ENCODE measurements at places on chromosomes 3 and 15. TPM values are rescaled to one million over a fixed set of nuclear protein-coding genes. Genes with fewer than 3 reads are reported as not detected.
A peak's percentile ranks its signal among the peaks of the same experiment; 100 is the strongest.

The CIP2A gene
- total RNA-seq, result 4.1 TPM

The GOLGA8J gene
- not detected for total RNA-seq

DNA sequence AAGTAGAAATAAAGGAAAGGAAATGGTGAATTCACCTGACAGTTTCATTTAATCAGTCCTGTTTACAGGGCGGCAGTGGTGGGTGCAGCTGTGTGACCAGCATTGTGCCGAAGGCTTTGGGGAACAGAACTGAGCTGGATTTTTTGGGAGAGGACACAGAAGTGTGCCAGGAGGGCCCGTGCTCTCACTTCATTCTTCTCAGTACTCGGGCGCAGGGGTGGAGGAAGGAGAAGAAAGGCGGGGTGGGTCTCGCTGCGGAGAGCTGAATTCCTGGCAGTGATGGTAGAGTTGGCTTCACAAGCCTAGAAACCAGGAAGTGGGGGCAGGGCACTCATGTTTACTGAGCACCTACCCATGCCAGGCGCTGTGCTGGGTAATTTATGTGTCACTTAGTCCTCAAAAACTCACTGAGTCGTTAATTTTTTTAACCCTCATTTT lies 64.6 kb downstream of the CRTC3 start:
- no peaks in the 10 kb centered on the region for H3K36me3 ChIP-seq
- no peak overlapping the region for H3K27ac ChIP-seq
- no peak for DNase-seq
- H3K4me3 ChIP-seq, result no peak overlapping the region

- no peak overlapping the region for H3K4me3 ChIP-seq
- H3K27ac ChIP-seq, result no peak overlapping the region
- DNase-seq, result no peak
- peaks cover 8% of the 10 kb centered on the region for H3K27me3 ChIP-seq
- no peaks in the 10 kb centered on the region for H3K36me3 ChIP-seq
- H3K4me1 ChIP-seq, result no peaks in the 10 kb centered on the region
Observed at GRCh38 chr3:38740537-38740936, 75.5 kb downstream of the SCN10A start.

- H3K4me3 ChIP-seq, result no peak overlapping the region
- DNase-seq, result no peak
- peaks cover 33% of the 10 kb centered on the region for H3K27me3 ChIP-seq
Observed at GRCh38 chr15:69532066-69532465, 79.4 kb downstream of the RPLP1 start.

The IGSF10 gene
- 0.18 TPM for total RNA-seq

- no peaks in the 10 kb centered on the region for H3K36me3 ChIP-seq
- peak; percentile 31 for DNase-seq
- no peaks in the 10 kb centered on the region for H3K4me1 ChIP-seq
- H3K27ac ChIP-seq, result no peak overlapping the region
Observed at GRCh38 chr3:24490151-24490550, 4.5 kb downstream of the THRB start.

The PROS1 gene
- total RNA-seq, result 48.6 TPM

DNA sequence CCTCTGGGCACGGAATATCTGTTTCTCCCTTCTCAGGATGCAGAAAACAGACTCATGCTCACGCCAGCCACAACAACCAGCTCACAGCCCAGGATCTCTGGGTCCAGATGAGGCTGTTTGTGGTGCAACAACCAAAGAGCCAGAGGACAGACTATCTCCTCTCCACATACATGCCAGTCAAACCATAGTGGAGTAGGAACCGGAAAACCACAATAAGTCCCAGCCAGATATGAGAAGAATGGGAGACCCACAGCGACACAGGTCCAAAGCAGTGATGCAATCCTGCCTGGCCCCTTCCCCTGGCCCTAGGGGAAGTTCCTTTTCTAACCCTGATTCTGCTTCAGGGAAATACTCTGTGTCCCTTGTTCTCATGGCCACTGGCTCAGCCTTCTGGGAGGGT lies 27.6 kb downstream of the MEX3B start:
- DNase-seq, result no peak
- H3K4me1 ChIP-seq, result no peaks in the 10 kb centered on the region
- H3K27me3 ChIP-seq, result no peaks in the 10 kb centered on the region
- H3K4me3 ChIP-seq, result no peak overlapping the region

GRCh38 chr3:30550246-30550645 lies 56.2 kb upstream of the TGFBR2 start:
- H3K27ac ChIP-seq, result no peak overlapping the region
- no peaks in the 10 kb centered on the region for H3K4me1 ChIP-seq
- no peaks in the 10 kb centered on the region for H3K27me3 ChIP-seq
- no peak overlapping the region for H3K4me3 ChIP-seq
- no peaks in the 10 kb centered on the region for H3K36me3 ChIP-seq

The EXD1 gene
- not detected for total RNA-seq

The ZIC1 gene
- not detected for total RNA-seq

The AMT gene
- total RNA-seq, result 67.2 TPM

GRCh38 chr15:86855307-86856291 lies 775.9 kb downstream of the AGBL1 start:
- H3K27me3 ChIP-seq, result no peaks in the 10 kb centered on the region
- no peaks in the 10 kb centered on the region for H3K36me3 ChIP-seq
- DNase-seq, result no peak
- no peak overlapping the region for H3K27ac ChIP-seq
- H3K4me1 ChIP-seq, result peaks cover 21% of the 10 kb centered on the region

The GHRL gene
- total RNA-seq, result not detected

DNA sequence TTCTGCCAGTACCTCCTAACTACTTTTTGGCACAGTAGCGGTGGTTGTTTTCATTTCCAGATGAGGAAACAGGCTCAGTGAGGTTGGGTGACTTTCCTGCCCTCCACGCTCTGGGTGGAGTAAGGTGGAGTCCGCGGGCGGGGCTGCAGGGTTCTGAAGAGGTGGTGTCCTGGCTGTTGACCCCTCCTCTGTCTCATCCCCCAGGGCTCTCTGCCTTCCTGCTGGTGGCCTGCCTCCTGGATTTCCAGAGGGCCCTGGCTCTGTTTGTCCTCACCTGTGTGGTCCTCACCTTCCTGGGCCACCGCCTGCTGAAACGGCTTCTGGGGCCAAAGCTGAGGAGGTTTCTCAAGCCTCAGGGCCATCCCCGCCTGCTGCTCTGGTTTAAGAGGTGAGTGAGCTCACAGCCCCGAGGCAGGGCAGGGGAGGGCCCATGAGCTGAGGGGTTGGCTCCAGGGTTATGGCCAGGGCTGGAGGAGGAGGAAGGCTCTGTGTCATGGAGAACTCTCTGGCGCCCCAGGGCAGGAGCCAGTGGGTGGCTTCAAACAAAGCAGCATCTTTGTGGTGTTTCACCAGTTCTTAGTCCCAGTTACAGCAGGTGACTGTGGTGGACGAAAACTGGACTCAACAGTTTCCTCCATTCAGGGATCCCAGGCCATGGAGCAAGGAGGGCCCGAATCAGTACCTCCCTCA lies 10.4 kb downstream of the SLC28A1 start:
- no peaks in the 10 kb centered on the region for H3K36me3 ChIP-seq
- DNase-seq, result no peak
- H3K27ac ChIP-seq, result no peak overlapping the region
- H3K27me3 ChIP-seq, result no peaks in the 10 kb centered on the region
- no peak overlapping the region for H3K4me3 ChIP-seq

The TM4SF1 gene
- total RNA-seq, result 0.80 TPM

The POC1A gene
- 12.4 TPM for total RNA-seq

GRCh38 chr15:100781061-100781960 lies 98.3 kb upstream of the ALDH1A3 start:
- H3K27me3 ChIP-seq, result no peaks in the 10 kb centered on the region
- H3K4me3 ChIP-seq, result no peak overlapping the region
- no peaks in the 10 kb centered on the region for H3K36me3 ChIP-seq
- no peak overlapping the region for H3K27ac ChIP-seq
- no peaks in the 10 kb centered on the region for H3K4me1 ChIP-seq

GRCh38 chr15:78982736-78983135 lies 37.9 kb upstream of the CTSH start:
- DNase-seq, result no peak
- H3K4me3 ChIP-seq, result no peak overlapping the region
- H3K4me1 ChIP-seq, result no peaks in the 10 kb centered on the region
- no peaks in the 10 kb centered on the region for H3K27me3 ChIP-seq
- no peak overlapping the region for H3K27ac ChIP-seq

- no peaks in the 10 kb centered on the region for H3K4me1 ChIP-seq
- no peak overlapping the region for H3K27ac ChIP-seq
- H3K36me3 ChIP-seq, result no peaks in the 10 kb centered on the region
- no peak overlapping the region for H3K4me3 ChIP-seq
- DNase-seq, result peak; percentile 90
Observed at GRCh38 chr15:31200735-31201151, 99.2 kb upstream of the TRPM1 start.

DNA sequence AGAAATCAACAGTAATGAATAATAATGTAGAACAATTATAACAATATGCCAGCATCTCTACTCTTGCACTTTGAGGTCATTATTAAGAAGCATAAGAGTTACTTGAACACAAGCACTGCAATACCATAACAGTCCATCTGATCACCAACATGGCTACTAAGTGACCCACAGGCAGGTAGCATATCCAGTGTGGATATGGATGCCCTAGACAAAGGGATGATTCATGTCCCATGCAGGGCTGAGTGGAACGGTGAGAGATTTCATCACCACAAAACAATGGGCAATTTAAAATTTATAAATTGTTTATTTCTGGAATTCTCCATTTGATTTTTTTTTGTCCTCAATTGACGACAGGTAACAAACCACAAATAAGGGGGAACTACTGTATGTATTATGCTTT lies 107.7 kb upstream of the TSC22D2 start:
- H3K27ac ChIP-seq, result no peak overlapping the region
- H3K27me3 ChIP-seq, result no peaks in the 10 kb centered on the region
- DNase-seq, result no peak

The ZMYND10 gene
- total RNA-seq, result 0.56 TPM

The PRR20G gene
- total RNA-seq, result not detected

DNA sequence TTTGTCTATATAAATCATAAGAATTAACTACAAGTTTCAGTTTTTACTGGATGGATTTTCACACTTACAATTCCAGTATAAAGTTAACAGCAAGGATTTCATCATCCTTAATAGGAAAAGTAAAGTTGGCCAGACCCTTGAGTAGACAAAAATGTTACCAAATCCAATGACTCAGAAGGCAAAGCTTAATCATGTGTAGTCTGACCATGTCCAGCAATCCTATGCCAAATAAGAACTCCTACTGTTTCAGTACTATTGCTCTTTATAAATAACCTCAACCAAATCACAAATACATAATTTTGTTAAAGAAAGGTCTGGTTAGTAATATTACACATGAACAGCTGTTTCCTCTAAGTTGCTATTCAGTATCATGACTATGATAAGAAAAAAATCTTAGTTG lies 35.0 kb downstream of the PLOD2 start:
- no peak overlapping the region for H3K27ac ChIP-seq
- peaks cover 26% of the 10 kb centered on the region for H3K36me3 ChIP-seq
- H3K4me1 ChIP-seq, result peaks cover 17% of the 10 kb centered on the region
- no peak for DNase-seq
- H3K27me3 ChIP-seq, result no peaks in the 10 kb centered on the region

The C3orf52 gene
- 15.4 TPM for total RNA-seq

The SLC6A11 gene
- total RNA-seq, result 0.04 TPM

DNA sequence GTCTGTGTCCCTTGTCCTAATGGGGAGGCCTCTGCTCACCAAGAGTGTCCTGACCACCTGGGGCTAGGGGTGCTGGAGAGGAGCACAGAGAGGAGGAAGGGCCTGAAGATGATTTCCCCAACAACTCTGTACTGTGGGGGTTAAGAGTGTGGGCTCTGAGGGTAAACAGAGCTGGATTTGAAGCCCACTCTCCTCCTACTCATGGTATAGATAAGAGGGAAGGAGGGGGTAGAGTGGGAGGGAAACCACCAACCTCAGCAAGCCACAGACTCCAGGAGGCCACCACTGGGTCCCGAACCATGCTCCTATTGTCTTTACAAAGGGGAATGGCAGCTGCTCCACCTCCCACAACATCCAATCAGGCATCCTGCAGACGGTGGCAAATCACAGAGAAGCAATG lies 103.6 kb upstream of the RNU6-1 start:
- no peak overlapping the region for H3K4me3 ChIP-seq
- H3K4me1 ChIP-seq, result peaks cover 11% of the 10 kb centered on the region
- H3K27ac ChIP-seq, result no peak overlapping the region
- no peaks in the 10 kb centered on the region for H3K36me3 ChIP-seq
- DNase-seq, result no peak

The MAP1A gene
- total RNA-seq, result 30.6 TPM

The DISP2 gene
- 0.21 TPM for total RNA-seq

GRCh38 chr15:99749386-99749785 lies 16.1 kb upstream of the LYSMD4 start:
- no peak overlapping the region for H3K27ac ChIP-seq
- H3K36me3 ChIP-seq, result no peaks in the 10 kb centered on the region
- DNase-seq, result no peak

The SAMD7 gene
- not detected for total RNA-seq

DNA sequence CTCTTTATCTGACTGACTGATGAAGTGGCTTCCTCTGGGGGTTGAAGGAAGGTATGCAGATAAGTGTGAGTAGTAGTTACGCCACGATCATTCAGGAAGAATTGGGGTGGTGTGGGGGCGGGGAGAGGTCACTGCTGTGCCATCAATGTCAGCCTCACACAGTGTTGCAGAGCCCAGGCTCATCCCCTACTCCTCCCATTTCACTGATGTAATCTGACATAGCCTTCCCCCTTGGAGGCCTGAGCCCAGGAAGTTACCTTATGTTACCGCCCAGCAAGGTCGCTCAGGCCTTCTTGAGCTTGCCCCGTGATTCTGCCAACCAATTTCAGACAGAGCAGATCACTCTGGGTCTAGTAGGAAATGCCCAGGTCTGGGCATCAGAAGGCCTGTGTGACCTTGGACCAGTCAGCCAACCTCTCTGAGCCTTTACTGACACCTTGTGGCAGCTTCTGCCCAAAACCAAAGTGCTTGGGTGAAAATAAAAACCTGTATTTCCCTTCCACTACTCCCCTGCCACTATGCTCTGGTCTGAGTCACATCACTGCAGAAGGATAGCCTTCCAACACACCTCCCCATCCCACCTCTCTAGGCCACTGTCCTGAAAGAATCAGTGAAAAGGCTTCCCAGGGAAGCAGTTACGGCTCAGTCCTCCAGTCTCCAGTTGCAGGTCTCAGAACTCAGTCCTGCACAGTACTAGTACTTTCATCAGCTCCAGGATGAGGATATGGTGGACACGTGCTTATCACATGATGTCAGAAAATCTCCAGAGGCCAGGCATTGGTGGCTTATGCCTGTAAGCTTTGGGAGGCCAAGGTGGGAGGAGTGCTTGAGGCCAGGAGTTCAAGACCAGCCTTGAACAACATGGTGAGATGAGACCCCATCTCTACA lies 28.1 kb upstream of the INSYN1 start:
- H3K27ac ChIP-seq, result peak overlapping the region; percentile 53
- peak; percentile 50 for DNase-seq
- no peak overlapping the region for H3K4me3 ChIP-seq
- H3K4me1 ChIP-seq, result peaks cover 21% of the 10 kb centered on the region
- no peaks in the 10 kb centered on the region for H3K27me3 ChIP-seq

GRCh38 chr3:82353306-82354171 lies 592.1 kb upstream of the GBE1 start:
- no peak for DNase-seq
- no peaks in the 10 kb centered on the region for H3K27me3 ChIP-seq
- no peaks in the 10 kb centered on the region for H3K36me3 ChIP-seq
- H3K4me3 ChIP-seq, result no peak overlapping the region

- no peak for DNase-seq
- no peaks in the 10 kb centered on the region for H3K27me3 ChIP-seq
- peak overlapping the region; percentile 95 for H3K27ac ChIP-seq
- no peaks in the 10 kb centered on the region for H3K36me3 ChIP-seq
- peaks cover 79% of the 10 kb centered on the region for H3K4me1 ChIP-seq
Observed at GRCh38 chr3:123376451-123377242, 72.2 kb downstream of the ADCY5 start.

The MOBP gene
- total RNA-seq, result not detected
